ENCODE measurements at places on chromosomes 4 and X.

GRCh38 chr4:114017120-114017917, 37.9 kb upstream of the ARSJ start:
- H3K4me3 ChIP-seq: no peak overlapping the region
- no peaks in the 10 kb centered on the region for H3K36me3 ChIP-seq
- H3K27me3 ChIP-seq: no peaks in the 10 kb centered on the region
- H3K27ac ChIP-seq: no peak overlapping the region
- DNase-seq: no peak

- DNase-seq: no peak
- no peak overlapping the region for H3K27ac ChIP-seq
- no peaks in the 10 kb centered on the region for H3K36me3 ChIP-seq
- H3K27me3 ChIP-seq: no peaks in the 10 kb centered on the region
These were observed 266.1 kb downstream of the GRIA3 start for GRCh38 chrX:123450222-123450621.

DNA sequence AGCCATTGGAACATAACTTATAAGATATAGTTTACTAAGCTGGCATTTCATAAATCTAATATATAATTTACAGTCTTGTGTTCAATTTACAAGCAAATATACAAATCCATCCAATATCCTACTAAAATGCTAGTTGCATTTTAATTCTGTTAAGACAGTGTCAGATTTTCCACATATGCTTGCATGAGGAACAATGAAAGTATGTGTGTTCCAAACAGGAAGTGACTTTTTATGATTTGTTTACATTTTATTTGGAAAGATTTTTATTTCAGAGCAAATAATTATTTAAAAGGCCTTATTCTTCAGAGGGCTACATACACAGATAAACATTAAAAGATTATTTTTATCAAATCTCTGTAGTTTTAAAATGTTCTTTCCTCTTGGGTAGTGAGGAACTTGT, 130.1 kb downstream of the KLHL34 start:
- H3K4me3 ChIP-seq: no peak overlapping the region

- no peak for DNase-seq
- H3K4me3 ChIP-seq: no peak overlapping the region
- no peaks in the 10 kb centered on the region for H3K4me1 ChIP-seq
- no peaks in the 10 kb centered on the region for H3K27me3 ChIP-seq
These were observed 159.6 kb upstream of the ANK2 start for GRCh38 chr4:112889619-112890527.

GRCh38 chr4:176230836-176231235, 35.5 kb upstream of the SPATA4 start:
- peaks cover 2% of the 10 kb centered on the region for H3K27me3 ChIP-seq
- no peak for DNase-seq
- no peak overlapping the region for H3K4me3 ChIP-seq
- H3K27ac ChIP-seq: no peak overlapping the region

GRCh38 chr4:183783991-183784553, 121.0 kb upstream of the STOX2 start:
- no peaks in the 10 kb centered on the region for H3K27me3 ChIP-seq
- H3K4me3 ChIP-seq: no peak overlapping the region
- no peaks in the 10 kb centered on the region for H3K4me1 ChIP-seq
- no peak for DNase-seq
- no peak overlapping the region for H3K27ac ChIP-seq
- no peaks in the 10 kb centered on the region for H3K36me3 ChIP-seq

- no peak overlapping the region for H3K4me3 ChIP-seq
- no peaks in the 10 kb centered on the region for H3K4me1 ChIP-seq
- no peak for DNase-seq
- H3K36me3 ChIP-seq: no peaks in the 10 kb centered on the region
- no peak overlapping the region for H3K27ac ChIP-seq
These were observed 41.8 kb downstream of the RAB40A start for GRCh38 chrX:103477496-103477895.

GRCh38 chrX:74656079-74656745, 41.8 kb upstream of the RLIM start:
- H3K36me3 ChIP-seq: no peaks in the 10 kb centered on the region
- no peak overlapping the region for H3K4me3 ChIP-seq
- no peaks in the 10 kb centered on the region for H3K4me1 ChIP-seq
- peaks cover 2% of the 10 kb centered on the region for H3K27me3 ChIP-seq
- no peak overlapping the region for H3K27ac ChIP-seq

- H3K4me3 ChIP-seq: no peak overlapping the region
- peaks cover 4% of the 10 kb centered on the region for H3K27me3 ChIP-seq
These were observed 111.9 kb upstream of the GALNT7 start for GRCh38 chr4:173056710-173057109.

DNA sequence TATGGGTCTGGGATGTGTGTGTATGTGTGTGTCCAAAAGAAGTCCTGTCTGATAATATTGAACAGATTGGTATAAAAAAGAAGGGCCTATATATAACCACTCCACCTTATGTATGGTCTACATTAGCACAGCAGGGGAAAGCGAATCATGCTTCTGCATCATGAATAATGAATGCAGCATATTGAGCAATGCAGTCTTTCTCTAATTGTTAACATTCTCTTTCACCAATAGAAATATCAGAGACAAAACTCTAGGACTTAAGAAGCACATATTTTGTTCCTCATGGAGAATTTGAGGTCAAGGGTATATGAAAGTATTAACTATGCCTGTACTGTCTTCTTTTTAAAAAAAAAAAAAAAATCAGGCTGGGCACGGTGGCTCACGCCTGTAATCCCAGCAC, 264.3 kb upstream of the NOCT start:
- H3K36me3 ChIP-seq: no peaks in the 10 kb centered on the region
- no peaks in the 10 kb centered on the region for H3K4me1 ChIP-seq
- H3K27me3 ChIP-seq: no peaks in the 10 kb centered on the region
- DNase-seq: no peak
- H3K4me3 ChIP-seq: no peak overlapping the region
- no peak overlapping the region for H3K27ac ChIP-seq

DNA sequence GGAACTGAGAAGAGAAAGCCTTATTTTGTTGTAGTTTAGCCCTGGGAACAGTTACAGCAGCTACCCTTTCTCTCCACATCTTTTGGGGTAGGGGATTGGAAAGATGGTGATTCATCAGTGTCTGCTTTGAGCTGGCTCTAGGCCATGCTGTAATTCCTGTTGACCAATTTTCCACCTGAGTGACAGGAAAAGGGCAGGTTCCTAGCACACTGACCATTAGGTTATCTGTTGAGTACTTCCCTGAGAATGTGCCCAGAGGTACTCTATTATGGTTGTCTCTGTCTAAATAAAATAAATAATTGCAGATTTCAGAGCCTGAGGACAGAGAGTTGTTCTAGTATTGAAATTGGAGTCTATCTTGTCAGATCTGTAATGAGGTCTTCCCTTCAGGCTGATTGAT, 109.0 kb downstream of the ENOX2 start:
- no peaks in the 10 kb centered on the region for H3K27me3 ChIP-seq
- H3K27ac ChIP-seq: no peak overlapping the region
- no peak overlapping the region for H3K4me3 ChIP-seq

- no peaks in the 10 kb centered on the region for H3K27me3 ChIP-seq
- no peak overlapping the region for H3K4me3 ChIP-seq
- H3K27ac ChIP-seq: no peak overlapping the region
- DNase-seq: no peak
- H3K4me1 ChIP-seq: peaks cover 5% of the 10 kb centered on the region
These were observed 17.5 kb downstream of the RFC1 start for GRCh38 chr4:39348371-39349315.

DNA sequence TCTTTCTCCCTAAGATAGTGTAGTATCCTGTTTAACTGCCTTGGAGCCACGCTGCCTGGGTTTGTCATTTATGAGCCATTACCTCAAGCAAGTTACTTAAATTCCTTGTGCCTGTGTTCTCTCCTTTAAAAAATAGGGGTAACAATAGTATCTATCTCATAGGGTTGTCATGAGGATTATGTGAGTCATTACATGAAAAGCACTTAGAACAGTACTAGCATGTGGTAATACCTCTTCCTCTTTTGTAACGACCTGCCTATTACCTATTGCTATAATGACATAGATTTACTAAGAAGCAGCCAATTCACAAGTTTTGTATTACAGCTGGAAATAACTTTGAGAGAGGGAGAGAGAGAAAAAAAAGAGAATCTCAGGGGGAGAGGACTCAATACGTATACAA, 834.7 kb downstream of the RAPGEF2 start:
- no peak overlapping the region for H3K4me3 ChIP-seq
- DNase-seq: no peak
- no peaks in the 10 kb centered on the region for H3K27me3 ChIP-seq
- no peaks in the 10 kb centered on the region for H3K4me1 ChIP-seq

- peaks cover 5% of the 10 kb centered on the region for H3K4me1 ChIP-seq
- no peaks in the 10 kb centered on the region for H3K36me3 ChIP-seq
- no peak for DNase-seq
- H3K27ac ChIP-seq: peak overlapping the region; percentile 70
These were observed 10.8 kb upstream of the RHOH start for GRCh38 chr4:40185830-40186664.

DNA sequence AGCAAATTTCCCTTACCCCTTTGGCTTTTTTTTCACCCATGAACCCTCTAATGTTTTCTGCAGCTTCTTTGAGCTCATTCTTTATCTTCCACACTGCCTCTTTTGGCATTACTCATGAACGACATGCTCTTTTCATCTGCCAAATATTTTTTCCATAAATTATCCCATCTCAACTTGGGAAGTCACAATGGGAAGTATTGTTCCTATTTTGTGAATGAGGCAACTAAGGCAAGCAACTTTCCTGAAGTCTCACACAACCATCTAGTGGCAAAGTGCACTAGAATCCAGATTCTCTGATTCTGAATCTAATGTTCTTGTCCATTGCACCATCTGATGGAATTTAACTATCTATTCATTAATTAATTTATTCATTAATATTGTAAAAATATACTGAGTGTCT, 625 bp downstream of the RTL9 start:
- H3K4me1 ChIP-seq: no peaks in the 10 kb centered on the region
- H3K4me3 ChIP-seq: no peak overlapping the region
- H3K36me3 ChIP-seq: no peaks in the 10 kb centered on the region
- H3K27ac ChIP-seq: no peak overlapping the region

DNA sequence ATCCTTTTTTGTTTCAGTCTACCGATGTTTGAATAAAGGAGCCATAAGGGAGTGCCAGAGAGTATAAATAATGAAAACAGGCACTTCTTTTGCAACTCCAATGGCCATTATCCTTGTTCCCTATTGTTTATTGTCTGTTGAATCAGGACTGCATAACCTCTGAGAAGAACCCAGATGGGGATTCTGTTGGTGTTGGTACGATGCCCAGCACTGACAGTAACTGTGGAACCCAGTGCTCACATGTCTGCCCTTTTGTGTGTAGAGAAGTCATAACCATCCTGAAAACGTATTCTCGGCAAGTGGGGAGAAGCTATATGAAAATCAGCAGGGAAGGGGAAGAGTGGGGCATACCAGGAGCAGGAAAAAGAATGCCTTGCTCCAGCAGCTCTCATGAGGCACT, 195.1 kb upstream of the EDNRA start:
- no peaks in the 10 kb centered on the region for H3K4me1 ChIP-seq
- H3K4me3 ChIP-seq: no peak overlapping the region
- no peaks in the 10 kb centered on the region for H3K27me3 ChIP-seq
- no peak for DNase-seq

DNA sequence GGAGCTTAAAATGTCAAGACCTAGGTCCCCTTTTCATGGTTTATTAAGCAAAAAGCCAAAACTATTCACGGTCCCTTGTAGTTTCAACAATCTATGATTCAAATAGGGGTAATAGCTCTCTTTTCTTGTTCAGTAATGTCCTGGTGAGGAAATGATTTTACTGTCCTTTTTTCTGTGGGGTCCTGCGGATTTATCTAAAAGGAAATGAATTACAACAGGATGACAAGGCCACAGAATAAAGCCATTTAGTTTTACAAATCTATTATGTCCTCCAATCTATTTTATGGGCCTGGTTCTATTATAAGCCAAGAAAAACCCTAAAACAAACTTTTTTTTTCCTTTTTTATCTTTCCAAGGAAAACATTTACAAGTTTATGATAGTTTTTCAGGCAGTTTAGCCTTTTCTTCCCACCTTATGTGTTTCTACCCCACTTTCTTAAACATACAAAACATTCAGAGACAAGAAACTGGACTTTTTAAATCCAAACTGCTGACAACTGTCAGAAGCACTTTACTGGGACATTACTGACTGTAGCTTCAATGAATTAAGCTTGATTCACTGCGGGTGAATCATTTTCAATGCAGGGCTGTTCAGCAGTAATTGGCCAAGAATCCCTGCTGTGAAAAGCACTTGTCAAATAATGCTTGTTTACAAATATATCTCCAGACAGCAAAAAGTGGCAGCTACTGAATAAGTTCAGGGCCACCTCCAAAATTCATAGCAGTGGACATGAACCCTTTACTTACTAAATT, 4.3 kb downstream of the EPHA5 start:
- H3K4me3 ChIP-seq: no peak overlapping the region
- H3K27ac ChIP-seq: no peak overlapping the region
- DNase-seq: no peak
- no peaks in the 10 kb centered on the region for H3K4me1 ChIP-seq
- H3K36me3 ChIP-seq: no peaks in the 10 kb centered on the region

DNA sequence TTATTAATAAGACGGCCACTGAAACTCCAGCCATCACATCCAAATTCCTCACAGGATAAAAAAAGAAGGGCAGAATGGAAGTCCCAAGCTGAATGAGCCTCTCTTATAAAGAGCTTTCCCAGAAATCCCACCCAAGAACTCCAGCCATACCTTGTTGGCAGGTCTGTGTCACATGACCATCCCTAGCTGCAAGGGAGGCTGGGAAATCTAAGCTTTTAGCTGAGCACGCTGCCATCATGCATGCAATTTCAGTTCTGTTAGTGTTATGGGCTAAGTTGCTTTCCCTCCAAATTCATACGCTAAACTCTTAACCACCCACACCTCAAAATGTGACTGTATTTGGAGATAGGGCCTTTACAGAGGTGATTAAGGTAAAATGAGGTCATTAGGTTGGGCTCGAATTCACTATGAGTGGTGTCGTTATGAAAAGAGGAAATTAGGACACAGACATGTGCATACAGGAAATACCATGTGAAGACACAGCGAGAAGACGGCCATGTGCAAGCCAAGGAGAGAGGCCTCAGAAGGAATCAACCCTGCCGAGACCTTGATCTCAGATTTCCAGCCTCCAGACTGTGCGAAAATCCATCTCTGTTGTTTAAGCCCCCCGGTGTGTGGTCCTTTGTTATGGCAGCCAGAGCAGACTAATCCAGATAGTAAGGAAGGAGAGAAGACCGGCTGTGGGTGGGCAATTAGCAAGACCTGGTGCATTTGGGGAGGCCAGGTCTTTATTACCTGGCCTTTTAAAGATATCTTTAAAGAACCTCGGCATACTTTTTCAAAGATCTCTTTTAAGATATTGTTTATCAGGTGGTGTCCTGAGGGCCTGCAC, 317.6 kb downstream of the BCOR start:
- H3K27me3 ChIP-seq: no peaks in the 10 kb centered on the region
- H3K36me3 ChIP-seq: no peaks in the 10 kb centered on the region
- peaks cover 10% of the 10 kb centered on the region for H3K4me1 ChIP-seq

- no peak overlapping the region for H3K27ac ChIP-seq
- H3K4me1 ChIP-seq: no peaks in the 10 kb centered on the region
- no peaks in the 10 kb centered on the region for H3K27me3 ChIP-seq
- no peak for DNase-seq
These were observed 1575.3 kb upstream of the AGA start for GRCh38 chr4:179017581-179017980.
